ENCODE measurements at places on chromosomes 2 and 18.

DNA sequence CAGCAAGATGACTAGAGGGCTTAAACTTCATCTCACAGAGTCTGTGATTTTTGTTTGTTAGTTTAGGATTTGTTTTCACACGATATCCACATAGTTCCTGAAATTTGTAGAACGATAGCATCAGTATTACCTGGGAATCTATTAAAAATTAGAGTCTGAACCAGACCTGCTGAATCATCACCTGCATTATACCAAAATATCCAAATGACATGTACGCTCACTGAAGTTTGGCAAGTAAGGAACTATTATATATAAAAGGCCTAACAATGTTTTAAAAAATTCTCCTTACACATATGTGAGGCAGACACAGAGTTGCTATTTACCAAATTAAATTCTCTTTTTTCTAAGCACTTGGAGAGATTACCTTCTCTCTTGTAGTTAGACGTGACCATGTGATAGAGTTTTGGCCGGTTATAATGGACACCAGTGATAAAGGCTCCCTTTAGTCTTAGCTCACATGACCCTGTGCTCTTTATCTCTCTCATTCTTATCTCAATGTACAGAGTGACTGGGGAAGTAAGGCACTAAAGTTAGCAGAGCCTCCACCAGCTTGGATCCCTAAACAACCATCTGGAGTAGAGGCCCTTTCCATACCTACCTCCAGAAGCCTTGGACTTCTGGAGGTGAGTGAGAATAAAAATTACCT is 363.1 kb downstream of the DSC3 start:
- DNase-seq = no peak

DNA sequence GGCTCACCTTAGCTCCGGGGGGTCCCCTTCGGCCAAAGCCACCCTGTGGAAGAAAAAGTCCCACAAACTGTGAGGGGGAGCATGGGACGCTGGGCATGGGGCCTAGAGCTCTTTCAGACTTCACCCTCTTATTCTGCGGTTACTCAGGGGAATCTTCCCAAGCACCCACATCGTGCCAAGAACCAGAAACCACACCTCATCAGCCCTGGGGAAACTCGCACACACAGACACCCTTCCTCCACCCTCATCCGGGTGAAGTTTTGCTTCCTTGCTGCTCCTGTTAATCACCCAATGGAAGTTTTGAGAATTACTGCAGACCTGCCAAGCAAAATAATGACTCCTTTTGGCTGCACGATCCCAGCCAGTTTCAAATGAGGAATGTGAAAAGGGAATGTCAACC is 59.1 kb downstream of the COL6A3 start:
- no peak for DNase-seq

- no peak for DNase-seq
Measured at GRCh38 chr2:25749676-25750075, 76.3 kb upstream of the DTNB start.

DNA sequence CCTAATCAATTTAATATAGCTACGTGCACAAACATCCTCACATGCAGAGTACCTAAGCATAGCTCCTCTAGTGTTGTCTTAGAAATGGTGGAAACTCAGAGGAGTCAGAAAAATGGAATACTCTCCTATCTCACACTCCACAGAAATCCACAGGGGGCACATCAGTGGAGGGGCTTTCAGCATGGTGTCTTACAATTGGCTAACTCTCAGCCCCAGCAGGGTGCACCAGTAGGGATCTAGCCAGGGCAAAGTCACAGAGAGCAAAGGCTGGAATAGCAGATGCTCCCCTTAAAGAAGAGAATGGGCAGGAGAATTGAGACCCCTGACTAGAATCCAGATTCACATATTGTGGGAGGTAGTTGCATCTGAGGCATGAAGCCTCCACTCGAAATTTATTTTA is 135.7 kb downstream of the MAIP1 start:
- no peak for DNase-seq

DNA sequence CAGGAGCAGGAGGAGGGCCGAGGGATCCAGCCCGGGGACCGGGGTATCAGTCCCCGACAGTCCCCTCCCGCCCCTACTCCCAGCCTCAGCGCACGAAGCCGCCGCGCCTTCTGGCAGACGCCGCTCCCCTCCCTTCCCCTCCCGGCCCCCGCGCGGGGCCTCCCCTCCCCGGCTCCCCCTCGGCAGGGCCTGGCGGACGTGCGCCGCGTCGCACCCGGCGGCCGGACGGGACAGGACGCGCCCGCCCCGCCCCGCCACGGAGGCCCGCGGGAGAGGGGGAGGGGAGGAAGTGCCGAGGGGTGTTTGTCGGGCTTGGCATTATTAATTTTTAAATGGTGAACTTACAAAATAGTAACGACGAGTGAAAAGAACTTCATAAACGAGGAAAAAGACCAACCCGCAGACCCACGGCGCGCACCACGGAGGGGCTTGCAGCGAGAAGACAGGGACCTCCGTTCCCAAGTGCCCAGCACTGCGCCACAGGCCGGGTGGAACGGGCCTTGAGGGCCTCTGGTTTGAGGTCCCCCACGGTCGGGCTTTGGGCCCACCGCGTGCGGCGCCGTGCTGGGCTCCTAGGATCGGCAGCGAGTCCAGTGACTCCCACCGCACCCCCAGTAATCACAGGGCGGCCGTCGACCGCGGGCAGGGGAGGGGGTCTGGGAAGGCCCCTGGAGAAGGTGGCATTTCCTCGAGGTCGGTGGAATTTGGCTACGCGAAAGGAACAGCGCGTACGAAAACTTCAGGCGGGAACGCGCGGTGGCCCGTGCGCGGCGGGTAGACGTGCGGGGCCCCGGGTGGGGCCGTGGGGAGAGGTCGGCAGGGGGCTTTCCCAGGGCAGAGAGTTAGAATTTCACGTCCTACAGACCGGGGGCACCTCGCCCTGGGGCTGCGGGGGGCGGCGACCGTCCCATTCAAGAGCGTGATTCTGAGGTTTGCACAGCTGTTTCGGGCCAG is 954 bp upstream of the CTDSP1 start:
- DNase-seq = peak; percentile 47

DNA sequence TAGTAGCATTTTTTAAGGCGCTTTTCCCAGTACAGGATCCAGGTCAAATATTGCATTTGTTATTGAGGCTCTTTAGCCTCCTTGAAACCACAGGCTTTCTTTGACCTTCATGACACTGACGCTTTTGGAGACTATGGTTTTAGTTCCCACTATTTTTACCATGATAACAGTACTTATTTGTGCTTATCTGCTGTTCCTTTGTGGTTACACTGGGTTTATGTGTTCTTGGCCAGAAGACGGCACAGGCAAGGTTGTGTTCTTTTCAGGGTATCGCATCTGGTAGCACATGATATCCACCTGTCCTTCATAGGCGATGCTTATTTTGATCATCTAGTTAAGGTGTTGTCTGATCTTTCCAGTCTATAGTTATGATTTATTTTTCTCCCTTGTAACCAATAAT is 16.8 kb upstream of the MBOAT2 start:
- DNase-seq = no peak

DNA sequence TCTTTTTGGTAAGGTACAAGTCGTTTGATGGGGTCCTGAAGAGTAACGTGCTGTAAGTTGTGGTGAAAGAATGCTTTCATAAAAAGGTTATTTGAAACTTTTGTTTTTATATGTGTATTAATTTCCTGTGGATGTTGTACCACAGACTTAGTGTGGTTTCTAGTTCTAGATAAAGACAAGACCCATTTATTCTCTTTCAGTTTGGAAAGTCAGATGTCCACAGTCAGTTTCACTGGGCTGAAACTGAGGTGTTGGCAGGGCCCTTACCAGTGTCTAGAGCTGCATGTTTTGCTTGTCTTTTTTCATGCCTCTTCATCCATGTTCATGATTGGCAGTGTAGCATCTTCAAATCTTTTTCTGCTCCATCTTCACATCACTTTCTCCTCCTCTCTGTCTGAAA is 22.1 kb upstream of the DOCK10 start:
- DNase-seq = no peak

DNA sequence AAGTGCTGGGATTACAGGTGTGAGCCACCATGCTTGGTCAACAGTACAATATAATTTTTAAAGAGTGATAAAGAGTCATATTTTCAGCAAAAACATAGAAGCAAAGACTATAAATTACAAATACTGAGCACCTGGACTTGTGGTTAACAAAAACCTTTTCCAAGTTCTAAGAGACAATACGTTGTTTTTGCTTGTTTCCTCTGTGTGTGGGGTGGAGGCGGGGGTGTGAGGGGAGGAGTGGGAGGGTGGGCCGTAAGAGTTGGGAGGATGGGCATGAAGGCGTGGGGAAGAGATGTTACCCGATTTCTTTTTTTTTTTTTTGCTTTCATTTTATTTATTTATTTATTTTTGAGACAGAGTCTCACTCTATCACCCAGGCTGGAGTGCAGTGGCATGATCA is 78.0 kb upstream of the WIPF1 start:
- no peak for DNase-seq

GRCh38 chr2:116319001-116319400 is 1495.5 kb upstream of the DDX18 start:
- DNase-seq = no peak

- no peak for DNase-seq
Measured at GRCh38 chr18:68791801-68792200, 6.1 kb upstream of the CCDC102B start.

DNA sequence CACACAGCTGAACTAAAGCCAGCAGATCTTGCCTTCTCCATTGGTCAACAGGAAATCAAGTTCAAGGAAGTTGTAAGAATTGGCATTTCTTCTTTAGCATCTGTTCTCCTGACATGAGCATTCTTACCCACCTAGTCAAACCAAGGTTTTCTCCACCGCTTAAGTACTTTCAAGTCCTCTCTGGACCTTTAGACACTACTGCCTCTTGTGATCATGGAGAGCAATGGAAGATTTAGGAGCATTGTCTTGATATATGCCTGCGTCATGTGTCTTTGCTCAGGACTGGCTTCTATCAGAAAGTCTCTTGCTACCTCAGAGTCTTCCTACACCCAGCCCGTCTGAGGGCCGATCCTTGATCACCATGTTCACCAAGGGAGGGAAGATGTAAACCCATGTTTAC is 262.2 kb downstream of the PHLPP1 start:
- DNase-seq = no peak

DNA sequence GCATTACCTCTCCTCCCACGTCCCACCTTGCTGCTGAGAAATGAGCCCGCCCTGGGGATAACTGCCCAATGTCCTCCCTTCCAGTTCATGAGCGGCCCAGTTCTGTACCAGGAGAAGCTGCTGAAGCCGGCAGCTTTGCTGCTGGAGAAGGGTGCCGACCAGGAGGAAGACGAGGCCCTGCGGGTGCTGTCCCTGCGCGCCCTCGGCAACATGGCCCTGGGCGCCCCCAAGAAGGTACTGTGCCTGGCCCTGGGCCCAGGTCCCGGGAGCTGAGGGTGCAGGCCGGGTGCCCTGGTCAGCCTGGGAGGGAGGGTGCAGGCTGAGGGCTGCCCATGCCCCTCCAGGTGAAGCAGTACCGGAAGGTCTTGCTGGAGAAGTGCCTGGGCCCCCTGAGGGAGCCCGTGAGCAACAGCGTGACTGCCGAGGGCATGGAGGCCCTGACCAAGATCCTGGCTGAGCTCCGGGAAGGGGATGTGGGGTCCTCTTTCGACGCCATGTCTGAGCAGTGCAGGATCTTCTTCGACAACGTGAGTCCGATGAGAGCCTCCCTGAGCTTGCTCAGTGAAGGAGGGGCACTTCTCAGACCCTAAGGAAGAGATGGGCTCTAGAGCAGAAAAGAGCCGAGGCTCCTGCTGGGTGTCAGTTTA is 25.7 kb downstream of the HJURP start:
- no peak for DNase-seq

- no peak for DNase-seq
Measured at GRCh38 chr2:206289391-206289790, 14.9 kb downstream of the ZDBF2 start.

DNA sequence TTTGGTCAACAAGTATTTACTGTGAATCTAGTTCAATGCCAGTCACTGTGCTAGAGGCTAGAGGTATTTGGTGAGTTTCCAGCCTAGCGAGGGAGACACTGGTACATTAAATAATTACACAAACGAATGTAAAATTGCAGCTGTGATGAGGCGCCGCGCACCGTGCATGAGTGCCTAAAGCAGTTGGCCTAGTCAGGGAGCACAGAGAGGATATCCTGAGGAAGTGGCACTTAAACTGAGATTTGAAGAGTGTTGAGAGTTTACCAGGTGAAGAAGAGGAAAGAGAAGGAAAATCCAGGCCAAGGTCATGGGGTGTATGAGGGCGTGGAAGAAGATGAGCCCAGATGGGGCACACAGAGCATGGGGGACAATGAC is 157.6 kb upstream of the NDUFV2 start:
- DNase-seq = no peak

- DNase-seq = no peak
Measured at GRCh38 chr2:144219979-144220378, 299.9 kb downstream of the ZEB2 start.

GRCh38 chr2:42921147-42921520 is 128.8 kb upstream of the HAAO start:
- no peak for DNase-seq

- no peak for DNase-seq
Measured at GRCh38 chr18:22005191-22005841, 164.1 kb upstream of the GATA6 start.

GRCh38 chr2:240397924-240398645 is 37.4 kb upstream of the GPC1 start:
- DNase-seq = no peak

- DNase-seq = peak; percentile 7
Measured at GRCh38 chr18:60358516-60358915, 14.1 kb downstream of the MC4R start.

- DNase-seq = peak; percentile 46
Measured at GRCh38 chr2:55718165-55719008, 24.7 kb upstream of the PNPT1 start.

- DNase-seq = no peak
Measured at GRCh38 chr2:42021464-42021863, 26.4 kb upstream of the PKDCC start.

GRCh38 chr18:10416065-10416464 is 38.4 kb upstream of the APCDD1 start:
- no peak for DNase-seq

- DNase-seq = no peak
Measured at GRCh38 chr2:128691526-128691925, 372.9 kb upstream of the HS6ST1 start.

GRCh38 chr2:207881902-207882301 is 112.2 kb upstream of the FZD5 start:
- no peak for DNase-seq

- no peak for DNase-seq
Measured at GRCh38 chr2:73072129-73072395, 550 bp upstream of the SFXN5 start.

DNA sequence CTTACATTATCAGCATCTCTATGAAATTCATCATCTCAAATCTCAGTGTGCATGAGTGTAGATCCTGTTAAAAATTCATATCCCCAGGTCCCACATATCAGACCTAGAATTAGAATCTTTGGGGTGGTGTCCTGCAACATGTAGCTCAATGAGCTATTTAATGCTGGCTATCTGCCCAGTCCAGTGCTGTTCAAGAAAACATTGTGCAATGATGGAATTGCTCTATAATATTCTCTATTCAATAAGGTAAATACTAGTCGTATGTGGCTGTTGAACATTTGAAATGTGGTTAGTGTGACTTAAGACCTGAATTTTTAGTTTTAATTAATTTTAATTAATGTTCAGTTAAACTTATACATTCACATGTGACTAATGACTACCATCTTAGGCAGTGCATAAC is 127.4 kb downstream of the NOL4 start:
- no peak for DNase-seq

GRCh38 chr2:40653829-40654228 is 201.9 kb upstream of the SLC8A1 start:
- peak; percentile 64 for DNase-seq

GRCh38 chr2:187429989-187430388 is 18.1 kb downstream of the CALCRL start:
- peak; percentile 44 for DNase-seq
